Activated T-cell treated with anti-CD3 and anti-CD28 coated beads, Interleukin-2, amount 50 U/mL, for 72 hours (primary cell): ENCODE measurements at places on chromosomes 3 and 15. TPM values are rescaled to one million over a fixed set of nuclear protein-coding genes. Genes with fewer than 3 reads are reported as not detected.
A peak's percentile ranks its signal among the peaks of the same experiment; 100 is the strongest.

GRCh38 chr3:12578742-12579141 is 21.9 kb downstream of the MKRN2 start:
- no peaks in the 10 kb centered on the region for H3K4me1 ChIP-seq
- no peak for DNase-seq
- peak overlapping the region; percentile 78 for H3K27ac ChIP-seq
- peaks cover 23% of the 10 kb centered on the region for H3K36me3 ChIP-seq

DNA sequence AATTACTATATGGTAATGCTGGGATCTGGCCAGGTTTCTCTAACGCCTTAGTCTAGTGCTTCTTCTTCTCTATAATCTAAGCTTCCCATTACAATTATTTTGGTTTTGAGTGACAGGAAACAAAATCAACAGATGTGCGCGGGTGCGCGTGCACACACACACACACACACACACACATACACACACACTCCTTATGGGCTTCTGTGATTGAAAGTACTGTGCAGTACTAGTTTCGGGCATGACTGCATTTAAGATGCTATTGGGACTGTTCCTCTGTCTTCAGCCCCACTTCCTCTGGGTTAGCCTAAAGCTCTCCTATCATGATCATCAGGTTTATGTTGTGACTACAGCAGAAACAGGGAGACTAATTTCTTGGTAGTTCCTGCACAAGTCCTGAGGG is 32.2 kb downstream of the EPHB1 start:
- no peak for DNase-seq
- H3K27ac ChIP-seq = no peak overlapping the region
- H3K4me1 ChIP-seq = no peaks in the 10 kb centered on the region

- no peak for DNase-seq
- no peak overlapping the region for H3K27ac ChIP-seq
- H3K27me3 ChIP-seq = no peaks in the 10 kb centered on the region
- no peaks in the 10 kb centered on the region for H3K4me1 ChIP-seq
These were observed 28.4 kb downstream of the MKRN2OS start for GRCh38 chr3:12516873-12517272.

GRCh38 chr3:126126286-126126685 is 42.4 kb upstream of the SLC41A3 start:
- H3K27me3 ChIP-seq = no peaks in the 10 kb centered on the region
- DNase-seq = no peak
- no peaks in the 10 kb centered on the region for H3K36me3 ChIP-seq

DNA sequence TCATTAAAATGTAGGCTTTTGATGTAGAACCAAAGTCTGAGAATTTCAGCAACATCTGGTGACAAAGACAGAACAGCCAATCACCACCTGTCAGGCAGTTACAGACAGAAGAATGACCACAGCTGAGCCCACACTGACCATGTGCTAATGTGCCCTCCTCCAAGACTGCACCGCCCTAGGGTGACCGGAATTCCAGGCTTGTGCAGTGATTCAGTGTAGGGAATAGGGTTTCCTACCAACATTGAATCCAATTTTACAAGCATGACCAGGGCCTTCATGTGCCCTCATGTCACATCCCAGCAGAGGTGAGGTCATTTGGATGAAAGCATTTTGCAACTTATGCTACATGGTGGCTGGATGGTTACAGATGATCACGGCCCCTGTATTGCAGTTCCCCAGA is 412.5 kb downstream of the SOX2 start:
- no peaks in the 10 kb centered on the region for H3K27me3 ChIP-seq
- H3K4me3 ChIP-seq = no peak overlapping the region
- no peaks in the 10 kb centered on the region for H3K4me1 ChIP-seq
- H3K36me3 ChIP-seq = no peaks in the 10 kb centered on the region
- H3K27ac ChIP-seq = no peak overlapping the region

DNA sequence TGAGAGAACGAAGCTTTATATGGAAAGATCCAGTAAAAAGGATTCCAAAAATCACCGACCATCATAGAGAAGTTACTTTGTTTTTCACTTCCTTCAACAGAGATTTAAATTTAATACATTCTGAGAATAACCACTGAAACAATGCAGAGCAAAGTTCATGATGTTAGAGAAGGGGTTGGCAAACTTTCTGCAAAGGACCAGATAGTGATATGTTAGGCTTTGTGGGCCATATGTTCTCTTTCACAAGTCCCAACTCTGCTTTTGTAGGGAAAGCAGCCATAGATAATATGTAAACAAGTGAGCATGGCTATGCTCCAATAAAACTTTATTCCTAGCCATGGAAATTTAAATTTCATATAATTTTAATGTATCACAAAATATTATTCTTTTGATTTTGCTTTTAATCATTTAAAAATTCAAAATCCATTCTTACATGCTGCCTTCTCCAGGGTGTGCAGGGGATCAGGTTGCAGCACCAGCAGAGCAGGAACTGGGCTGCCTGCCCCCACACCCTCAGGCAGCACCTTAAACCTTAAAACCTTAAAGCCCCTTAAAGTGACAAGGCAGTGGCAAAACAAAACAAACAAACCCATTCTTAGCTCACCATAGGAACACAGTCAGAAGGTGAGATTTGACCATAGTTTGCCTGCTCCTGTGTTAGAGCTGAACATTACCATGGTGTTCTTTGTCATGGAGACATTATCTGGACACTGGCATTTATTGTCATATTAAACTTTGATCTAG is 16.9 kb upstream of the IGSF10 start:
- no peak overlapping the region for H3K4me3 ChIP-seq
- DNase-seq = no peak
- H3K27ac ChIP-seq = no peak overlapping the region

DNA sequence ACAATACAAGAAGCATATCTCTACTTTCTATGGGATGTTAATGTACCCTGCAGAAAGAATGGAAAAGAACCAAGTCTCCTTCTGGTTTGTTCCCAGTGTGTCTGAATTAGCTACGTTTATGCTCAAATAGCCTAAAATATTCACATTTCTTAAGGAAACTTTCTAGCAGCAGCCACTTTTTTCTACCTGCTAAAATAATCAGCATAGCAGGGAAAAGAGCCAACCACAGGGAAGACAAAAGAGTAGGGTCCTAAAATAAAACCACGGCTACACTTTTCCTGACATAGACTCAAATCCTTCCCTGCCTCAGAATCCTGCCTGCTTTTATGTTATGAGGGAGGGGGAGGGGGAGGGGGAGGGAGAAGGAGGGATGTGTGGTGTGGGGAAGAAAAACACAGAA is 136.7 kb downstream of the GBE1 start:
- H3K27ac ChIP-seq = no peak overlapping the region
- no peaks in the 10 kb centered on the region for H3K27me3 ChIP-seq
- no peak overlapping the region for H3K4me3 ChIP-seq
- H3K36me3 ChIP-seq = peaks cover under 1% of the 10 kb centered on the region

- no peaks in the 10 kb centered on the region for H3K4me1 ChIP-seq
- H3K27ac ChIP-seq = no peak overlapping the region
- no peak for DNase-seq
- no peak overlapping the region for H3K4me3 ChIP-seq
- no peaks in the 10 kb centered on the region for H3K36me3 ChIP-seq
These were observed 46.0 kb upstream of the ALDH1L1 start for GRCh38 chr3:126226374-126226773.

GRCh38 chr3:70233812-70234211 is 78.6 kb downstream of the MDFIC2 start:
- no peaks in the 10 kb centered on the region for H3K4me1 ChIP-seq

- H3K27me3 ChIP-seq = peaks cover 15% of the 10 kb centered on the region
- no peak overlapping the region for H3K4me3 ChIP-seq
- peaks cover 13% of the 10 kb centered on the region for H3K4me1 ChIP-seq
- no peak for DNase-seq
- H3K27ac ChIP-seq = no peak overlapping the region
These were observed 773.7 kb upstream of the NR2F2 start for GRCh38 chr15:95556866-95557225.

GRCh38 chr15:85615930-85616329 is 178.8 kb downstream of the KLHL25 start:
- peaks cover 17% of the 10 kb centered on the region for H3K4me1 ChIP-seq
- peaks cover 6% of the 10 kb centered on the region for H3K36me3 ChIP-seq
- H3K27me3 ChIP-seq = no peaks in the 10 kb centered on the region
- DNase-seq = peak; percentile 34
- peak overlapping the region; percentile 24 for H3K27ac ChIP-seq

- no peak overlapping the region for H3K27ac ChIP-seq
- DNase-seq = no peak
- no peak overlapping the region for H3K4me3 ChIP-seq
- H3K4me1 ChIP-seq = no peaks in the 10 kb centered on the region
These were observed 55.3 kb downstream of the SLTM start for GRCh38 chr15:58877999-58878825.

- peaks cover 10% of the 10 kb centered on the region for H3K36me3 ChIP-seq
- DNase-seq = peak; percentile 56
- no peak overlapping the region for H3K4me3 ChIP-seq
- no peaks in the 10 kb centered on the region for H3K4me1 ChIP-seq
- H3K27ac ChIP-seq = no peak overlapping the region
- no peaks in the 10 kb centered on the region for H3K27me3 ChIP-seq
These were observed 129.8 kb downstream of the SATB1 start for GRCh38 chr3:18295171-18295920.

- H3K27me3 ChIP-seq = no peaks in the 10 kb centered on the region
- no peak overlapping the region for H3K4me3 ChIP-seq
- no peak overlapping the region for H3K27ac ChIP-seq
- DNase-seq = no peak
- no peaks in the 10 kb centered on the region for H3K4me1 ChIP-seq
These were observed 37.9 kb downstream of the ATP1B3 start for GRCh38 chr3:141914311-141914710.

- H3K4me3 ChIP-seq = no peak overlapping the region
- H3K4me1 ChIP-seq = no peaks in the 10 kb centered on the region
- no peak overlapping the region for H3K27ac ChIP-seq
- no peaks in the 10 kb centered on the region for H3K27me3 ChIP-seq
These were observed 83.4 kb downstream of the NEK11 start for GRCh38 chr3:131110087-131110486.

DNA sequence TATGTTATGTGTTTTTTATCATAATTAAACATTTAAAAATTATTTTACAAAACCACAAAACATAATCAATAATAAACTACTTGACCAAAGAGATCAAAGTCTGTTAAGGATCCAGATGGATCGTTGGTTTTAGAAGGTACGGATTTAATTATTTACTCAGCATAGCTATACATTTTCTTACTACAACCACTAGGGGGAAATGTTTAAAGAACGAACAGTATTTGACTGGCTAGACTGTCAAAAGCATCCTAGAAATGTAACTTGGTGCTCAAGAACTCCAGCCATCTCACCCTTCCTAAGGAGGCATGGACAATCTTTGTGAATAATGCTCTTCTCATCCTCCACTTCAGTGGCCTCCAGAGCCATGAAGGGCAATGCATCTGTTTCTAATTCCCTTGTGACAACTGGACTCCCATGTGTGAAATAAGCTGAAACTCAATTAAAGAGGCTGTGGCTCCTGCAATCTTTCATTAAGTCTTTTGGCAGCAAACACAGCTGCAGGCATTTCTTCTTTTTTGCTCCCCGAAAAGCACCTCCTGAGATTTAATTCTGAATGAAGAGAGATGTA is 94.7 kb upstream of the TUSC7 start:
- H3K4me3 ChIP-seq = no peak overlapping the region
- H3K27me3 ChIP-seq = no peaks in the 10 kb centered on the region
- H3K36me3 ChIP-seq = no peaks in the 10 kb centered on the region
- H3K4me1 ChIP-seq = no peaks in the 10 kb centered on the region
- no peak for DNase-seq

DNA sequence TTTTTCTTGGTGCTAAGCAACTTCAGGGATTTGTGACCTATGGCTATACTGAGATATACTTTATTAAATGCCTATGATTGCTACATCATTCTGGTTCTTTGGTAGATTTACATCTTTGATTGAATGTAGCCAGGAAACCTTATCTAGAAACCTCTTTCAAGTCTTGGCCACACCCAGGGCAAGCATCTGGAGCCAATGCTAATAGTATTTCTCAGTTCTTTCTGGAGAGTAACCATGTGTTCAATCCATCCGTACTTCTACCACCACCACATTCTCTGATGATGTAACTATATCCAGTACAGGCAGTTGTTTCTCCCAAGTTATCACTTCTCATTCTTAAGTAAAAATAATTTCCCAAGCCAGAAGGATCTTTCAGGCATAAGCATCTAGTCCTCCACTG is 69.0 kb downstream of the NME9 start:
- no peak overlapping the region for H3K27ac ChIP-seq
- no peak for DNase-seq
- H3K4me1 ChIP-seq = peaks cover 11% of the 10 kb centered on the region
- H3K36me3 ChIP-seq = peaks cover 1% of the 10 kb centered on the region
- no peak overlapping the region for H3K4me3 ChIP-seq
- H3K27me3 ChIP-seq = no peaks in the 10 kb centered on the region

- no peaks in the 10 kb centered on the region for H3K4me1 ChIP-seq
- no peak overlapping the region for H3K4me3 ChIP-seq
- no peaks in the 10 kb centered on the region for H3K27me3 ChIP-seq
- DNase-seq = no peak
These were observed 285.0 kb downstream of the SQOR start for GRCh38 chr15:45919806-45920205.

DNA sequence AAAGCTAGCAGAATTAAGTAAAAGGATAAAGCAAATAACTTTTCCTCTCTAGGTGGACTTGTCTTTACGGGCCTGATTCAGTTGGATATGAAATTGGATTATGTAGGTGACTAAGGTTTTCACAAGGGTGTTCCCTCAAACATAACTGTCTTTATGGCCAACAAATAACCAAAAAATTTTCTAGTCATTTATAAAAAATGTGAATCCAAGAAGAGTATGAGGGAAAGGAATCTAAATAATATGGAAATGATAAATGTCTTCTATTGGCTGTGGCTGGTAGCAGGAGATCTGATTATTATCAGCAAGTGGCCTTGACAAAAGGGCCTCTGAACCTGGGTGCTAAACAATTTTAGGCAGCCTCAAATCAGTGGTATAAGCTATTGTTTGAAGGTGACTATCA is 594.0 kb upstream of the UBE2E2 start:
- no peak overlapping the region for H3K4me3 ChIP-seq
- H3K27me3 ChIP-seq = no peaks in the 10 kb centered on the region
- no peak overlapping the region for H3K27ac ChIP-seq
- no peaks in the 10 kb centered on the region for H3K36me3 ChIP-seq
- DNase-seq = no peak

DNA sequence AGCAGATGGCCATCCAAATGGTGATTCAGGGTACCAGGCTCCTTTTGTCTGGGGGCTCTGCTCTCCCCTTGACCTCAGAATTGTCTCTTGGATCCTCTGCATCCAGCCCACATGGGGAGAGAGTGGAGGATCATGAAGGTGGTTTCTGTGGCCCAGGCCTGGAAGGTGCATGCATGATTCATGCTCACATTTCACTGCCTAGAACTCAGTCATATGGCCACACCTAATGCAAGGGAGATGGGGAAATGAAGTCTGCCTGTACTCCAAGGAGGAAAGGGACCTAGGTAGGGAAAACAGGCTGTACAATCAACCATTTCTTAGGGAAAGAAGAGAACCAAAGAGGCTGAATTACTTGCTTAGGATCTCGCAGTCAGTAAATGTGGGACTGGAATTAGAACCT is 15.1 kb downstream of the HRG start:
- H3K4me3 ChIP-seq = no peak overlapping the region
- H3K36me3 ChIP-seq = peaks cover 11% of the 10 kb centered on the region
- no peak for DNase-seq
- H3K27me3 ChIP-seq = peaks cover 85% of the 10 kb centered on the region
- H3K27ac ChIP-seq = no peak overlapping the region
- H3K4me1 ChIP-seq = no peaks in the 10 kb centered on the region

The PRRT3 gene
- total RNA-seq = 7.9 TPM

The ADIPOQ gene
- total RNA-seq = 0.05 TPM

The CCRL2 gene
- total RNA-seq = 2.5 TPM

The RCCD1 gene
- total RNA-seq = 26.2 TPM

The EIF1B gene
- total RNA-seq = 92.4 TPM

The BRK1 gene
- 89.0 TPM for total RNA-seq

The C3orf22 gene
- total RNA-seq = not detected

The CCR5 gene
- total RNA-seq = 1.4 TPM

The TRPM1 gene
- total RNA-seq = not detected

The FEZF2 gene
- not detected for total RNA-seq

The CD80 gene
- 11.9 TPM for total RNA-seq

The HIGD2B gene
- 0.22 TPM for total RNA-seq

The TMEM207 gene
- not detected for total RNA-seq
